ENCODE measurements at places on chromosomes 16 and 17. TPM values are rescaled to one million over a fixed set of nuclear protein-coding genes. Genes with fewer than 3 reads are reported as not detected.

DNA sequence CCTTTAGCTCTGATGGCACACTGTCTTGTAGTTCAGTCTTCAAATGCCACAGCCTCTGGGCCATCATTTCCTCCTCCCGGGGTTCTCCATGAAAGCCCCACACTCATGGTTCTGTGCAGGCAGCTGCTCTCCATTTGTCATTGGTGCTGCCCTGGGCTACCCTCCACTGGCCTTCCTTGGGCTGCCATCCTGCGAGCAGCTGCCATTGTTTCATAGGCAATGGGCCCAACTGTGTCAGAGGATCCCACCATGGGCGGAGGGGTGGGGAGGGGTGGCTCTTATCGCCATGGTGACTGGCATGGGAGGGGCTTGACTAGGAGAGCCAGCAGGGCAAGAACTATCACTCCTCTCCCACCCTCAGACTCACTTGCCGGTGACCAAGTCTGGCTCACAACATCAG lies 38.6 kb upstream of the BRD7 start:
- DNase-seq: no peak

DNA sequence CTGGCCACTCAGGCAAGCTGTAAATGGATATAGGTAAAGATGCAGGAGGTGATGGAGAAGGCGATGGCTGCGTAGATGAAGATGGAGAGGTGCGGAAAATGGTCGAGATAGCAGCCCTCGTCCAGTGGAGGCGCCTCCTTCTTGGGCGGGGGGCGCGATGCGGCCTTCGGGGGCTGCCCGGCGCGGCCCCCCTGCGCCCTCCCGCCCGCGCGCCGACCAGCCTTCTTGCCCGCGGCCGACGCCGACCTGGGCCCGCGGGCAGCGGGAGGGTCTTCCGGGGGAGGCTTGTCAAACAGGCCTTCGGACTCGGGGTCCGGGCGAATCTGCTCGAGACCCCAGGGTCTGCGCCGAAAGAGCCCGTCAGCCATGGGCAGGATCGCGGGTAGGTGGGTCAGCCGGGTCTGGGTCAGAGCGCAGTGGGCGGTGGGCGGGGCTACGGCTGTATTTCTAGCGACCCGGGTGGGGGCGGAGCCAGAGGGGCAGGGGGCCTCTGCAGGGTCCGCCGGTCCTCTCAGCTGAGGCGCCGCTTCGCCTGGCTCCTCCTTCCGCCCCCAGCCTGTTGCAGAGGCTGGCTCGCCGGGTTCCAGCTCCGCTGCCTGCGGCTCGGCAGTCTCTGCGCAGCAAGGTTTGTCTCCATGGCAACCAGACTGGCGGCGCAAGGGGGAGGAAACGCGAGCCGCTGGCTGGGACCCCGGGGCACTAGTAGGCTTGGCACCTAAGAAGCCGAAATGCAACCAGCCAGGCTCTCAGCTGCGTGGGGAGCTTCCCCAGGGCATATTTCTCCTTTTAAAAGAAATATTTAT lies 14.4 kb downstream of the MIS12 start:
- DNase-seq: peak; percentile 85

GRCh38 chr16:29910819-29911675 lies 10.8 kb downstream of the ASPHD1 start:
- DNase-seq: no peak

- no peak for DNase-seq
These were observed 36.4 kb upstream of the SLC12A3 start for GRCh38 chr16:56828647-56829046.

DNA sequence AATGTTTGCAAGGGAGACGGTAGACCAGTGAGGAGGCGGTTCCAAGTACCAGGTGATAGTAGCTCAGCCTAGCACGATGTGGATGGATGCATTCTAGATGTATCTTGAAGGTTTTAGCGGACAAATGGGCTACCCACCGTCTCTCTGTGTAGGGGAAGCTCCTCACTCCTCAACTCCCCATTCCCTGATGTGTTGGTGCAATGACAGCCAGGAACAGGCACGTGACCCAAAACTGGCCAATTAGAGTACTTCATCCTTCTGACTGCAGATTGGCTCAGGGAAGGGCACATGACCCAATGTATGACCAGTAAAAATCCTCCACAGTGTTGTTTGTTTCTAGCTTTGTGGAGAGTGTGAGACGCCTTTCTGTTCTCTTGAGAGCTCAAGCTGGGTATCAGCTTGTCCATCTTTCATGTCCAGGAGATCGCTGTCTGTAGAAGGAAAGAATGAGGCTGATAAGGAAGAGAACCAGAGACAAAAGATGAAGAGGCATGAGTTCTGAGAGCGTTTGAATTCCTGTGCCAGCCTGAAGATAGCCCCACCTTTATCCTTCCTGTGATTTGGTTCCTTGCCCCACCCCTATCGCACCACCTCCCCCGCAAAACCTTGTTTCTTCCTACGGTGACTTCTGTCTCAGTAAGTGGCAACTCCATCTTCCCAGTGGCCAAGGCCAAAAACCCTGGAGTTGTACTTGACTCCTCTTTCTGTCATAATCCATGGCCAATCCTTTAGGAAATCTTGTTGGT lies 2.3 kb upstream of the BORCS6 start:
- DNase-seq: peak; percentile 89

Gene FNDC8
- total RNA-seq: not detected

Gene CACNG3
- total RNA-seq: not detected

Gene IRF8
- total RNA-seq: 19.1 TPM

Measured in sciatic nerve (tissue), 2 donors.